ENCODE measurements at places on chromosomes 3 and 15. TPM values are rescaled to one million over a fixed set of nuclear protein-coding genes. Genes with fewer than 3 reads are reported as not detected.
A peak's percentile ranks its signal among the peaks of the same experiment; 100 is the strongest.

The CAND2 gene
- 1.2 TPM for total RNA-seq

The HTR3E gene
- total RNA-seq = not detected

GRCh38 chr3:138944929-138945708, 1.8 kb downstream of the FOXL2 start:
- peak; percentile 38 for DNase-seq

DNA sequence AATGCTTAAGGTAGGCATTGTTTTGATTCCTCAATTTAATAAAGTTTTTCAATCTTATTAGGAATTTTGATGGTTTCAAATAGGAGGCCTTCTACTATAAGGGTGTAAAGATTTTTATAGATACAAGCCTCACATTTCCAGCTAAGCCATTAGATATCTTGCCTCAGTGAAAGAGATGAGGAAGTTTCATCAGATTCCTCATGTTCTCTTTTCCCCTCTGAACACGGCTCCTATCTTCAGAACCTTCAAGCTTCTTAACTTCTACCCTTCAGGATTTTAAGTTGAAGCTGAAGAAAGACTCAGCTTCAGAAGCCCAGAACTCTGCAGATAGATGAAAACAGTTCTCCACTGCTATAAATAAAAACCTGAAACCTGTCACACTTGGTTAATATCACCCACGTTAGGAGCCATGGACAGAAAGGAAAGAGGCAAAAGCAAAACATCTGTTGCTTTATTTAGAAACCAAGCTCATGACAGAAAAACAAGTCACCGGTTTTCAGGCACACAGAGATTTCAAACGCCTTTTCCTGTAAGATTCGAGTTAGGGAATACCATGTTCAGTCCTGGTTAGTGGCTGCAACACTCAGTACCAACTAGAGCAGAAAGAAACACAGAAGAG, 82.2 kb upstream of the GOLGA8B start:
- no peak for DNase-seq

DNA sequence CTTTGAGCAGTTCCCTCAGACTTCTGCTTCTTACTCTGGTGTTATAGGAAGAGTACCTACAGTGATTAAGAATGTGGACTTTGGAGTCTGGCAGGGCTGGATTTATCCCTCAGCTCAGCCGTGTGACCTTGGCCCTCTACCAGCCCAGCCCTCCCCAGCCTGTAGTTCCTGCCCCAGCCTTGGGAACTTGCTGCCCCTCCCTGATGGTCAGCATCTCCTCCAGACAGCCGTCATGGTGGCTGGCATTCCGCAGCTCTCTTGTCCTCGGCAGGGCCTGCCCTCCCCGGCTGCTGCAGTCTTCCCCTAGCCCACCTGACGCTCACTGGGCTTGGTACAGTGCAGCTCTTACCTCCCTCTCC, 21.9 kb upstream of the CPNE9 start:
- DNase-seq = no peak

GRCh38 chr15:58875343-58875742, 58.1 kb downstream of the SLTM start:
- DNase-seq = no peak

The TLR9 gene
- total RNA-seq = 0.90 TPM

The UBA7 gene
- total RNA-seq = 85.6 TPM

GRCh38 chr3:27089645-27090044, 279.5 kb downstream of the NEK10 start:
- DNase-seq = no peak

- DNase-seq = no peak
Observed at GRCh38 chr3:177902876-177903275, 633.4 kb upstream of the KCNMB2 start.

DNA sequence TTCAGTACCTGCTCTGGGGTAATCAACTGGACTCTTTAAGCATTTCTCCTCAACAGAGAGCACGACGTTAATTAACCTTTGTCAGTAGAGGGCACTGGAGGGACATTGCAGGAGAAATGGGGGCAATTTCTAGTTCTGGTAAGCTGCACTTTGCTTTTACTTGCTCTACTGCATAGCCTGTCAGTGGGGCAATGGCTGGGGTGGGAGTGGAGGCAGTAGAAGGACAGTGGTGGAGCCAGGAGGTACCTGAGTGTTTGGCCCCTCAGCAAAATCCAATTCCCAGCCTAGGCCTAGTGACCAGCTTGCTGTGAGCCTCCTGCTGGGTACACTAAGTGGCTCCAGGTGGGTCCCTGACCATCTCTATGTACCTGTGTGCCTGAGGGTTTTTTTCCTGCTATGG, 18.3 kb upstream of the MED12L start:
- peak; percentile 13 for DNase-seq

The GUCA1C gene
- total RNA-seq = not detected

DNA sequence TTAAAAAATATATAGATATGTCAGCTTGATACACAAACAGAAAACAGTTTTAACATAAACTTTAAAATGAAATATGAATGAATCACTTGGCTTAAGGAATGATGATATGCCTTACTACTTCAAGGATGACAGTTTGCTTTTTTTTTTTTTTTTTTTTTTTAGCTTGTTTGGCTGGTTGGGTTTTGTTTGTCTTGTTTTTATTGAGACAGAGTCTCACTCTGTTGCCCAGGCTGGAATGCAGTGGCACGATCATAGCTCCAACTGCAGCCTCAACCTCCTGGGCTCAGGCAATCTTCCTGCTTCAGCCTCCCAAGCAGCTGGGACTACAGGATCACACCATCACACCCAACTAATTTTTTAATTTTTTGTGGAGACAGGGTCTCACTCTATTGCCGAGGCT, 14.5 kb downstream of the LRRC2 start:
- no peak for DNase-seq

The SUSD5 gene
- total RNA-seq = not detected

DNA sequence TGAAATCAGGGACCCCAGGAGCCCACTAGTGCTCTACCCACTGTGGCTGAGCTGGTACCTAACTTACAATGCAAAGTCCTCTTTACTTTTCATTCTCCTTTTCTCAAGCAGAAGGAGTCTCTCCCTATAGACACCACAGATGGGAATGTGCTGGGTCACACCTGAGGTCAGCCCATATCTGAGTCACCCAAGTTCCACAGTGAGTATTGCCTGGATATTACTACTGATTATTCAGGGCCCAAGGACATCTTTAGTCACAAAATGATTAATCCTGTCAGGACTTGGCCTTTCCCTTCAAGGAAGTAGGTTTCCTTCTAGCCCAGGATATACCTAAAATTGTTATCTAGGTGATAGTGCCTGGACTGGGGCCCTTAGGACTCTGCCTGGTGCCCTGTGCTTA, 1305.2 kb downstream of the SI start:
- DNase-seq = no peak

GRCh38 chr3:173865900-173866498, 468.5 kb downstream of the NLGN1 start:
- DNase-seq = no peak

The PLOD2 gene
- total RNA-seq = 0.38 TPM

DNA sequence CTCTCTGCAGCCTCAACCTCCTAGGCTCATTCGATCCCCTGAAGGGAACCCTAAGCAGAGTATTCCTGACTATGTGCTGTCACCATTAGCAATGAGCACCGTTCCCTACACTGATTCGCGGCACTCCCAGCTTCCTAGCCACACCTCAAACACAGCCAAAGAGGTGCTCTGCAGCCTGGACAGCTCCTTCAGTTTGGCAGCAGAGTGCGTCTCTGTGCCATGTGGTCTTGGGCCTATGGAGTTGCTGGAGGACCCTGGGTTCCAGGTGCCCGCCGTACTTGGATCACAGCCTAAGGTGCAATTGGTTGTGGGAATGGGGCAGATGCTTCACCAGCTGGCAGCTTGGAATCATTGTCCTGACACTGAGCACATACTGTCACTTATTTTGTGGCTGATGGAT, 17.3 kb upstream of the IL12A start:
- no peak for DNase-seq

GRCh38 chr3:138875754-138876664, 41.3 kb upstream of the PIK3CB start:
- peak; percentile 9 for DNase-seq

- DNase-seq = no peak
Observed at GRCh38 chr3:143366672-143367071, 247.1 kb downstream of the CHST2 start.

- no peak for DNase-seq
Observed at GRCh38 chr15:86555098-86555497, 475.4 kb downstream of the AGBL1 start.

GRCh38 chr3:48795997-48796732, 51.5 kb downstream of the PRKAR2A start:
- DNase-seq = no peak

- DNase-seq = no peak
Observed at GRCh38 chr3:61664105-61664482, 102.7 kb downstream of the PTPRG start.

DNA sequence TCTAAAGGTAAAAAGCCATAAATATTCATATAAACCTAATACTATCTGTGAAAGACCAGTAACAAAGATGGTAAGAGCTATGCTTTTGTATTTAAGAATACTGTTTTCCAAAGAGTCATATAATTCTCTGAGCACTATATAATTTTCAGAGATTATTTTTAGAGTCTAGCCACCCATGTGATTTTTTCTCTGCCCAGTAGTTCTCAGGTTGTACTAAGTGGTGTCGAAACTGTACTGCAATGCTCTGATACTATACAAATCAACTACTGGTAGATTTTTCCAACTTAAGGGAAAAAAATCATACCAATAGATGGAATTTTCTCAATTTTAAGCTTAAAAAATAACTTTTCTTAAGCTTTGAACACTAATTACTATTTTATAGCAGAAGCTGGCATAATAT, 104.8 kb downstream of the MYO5A start:
- DNase-seq = no peak

The P3H2 gene
- not detected for total RNA-seq

The ADGRG7 gene
- total RNA-seq = not detected

- no peak for DNase-seq
Observed at GRCh38 chr3:187458383-187458782, 90.2 kb downstream of the RTP4 start.

GRCh38 chr15:61243983-61244593, 15.0 kb upstream of the RORA start:
- DNase-seq = peak; percentile 27

DNA sequence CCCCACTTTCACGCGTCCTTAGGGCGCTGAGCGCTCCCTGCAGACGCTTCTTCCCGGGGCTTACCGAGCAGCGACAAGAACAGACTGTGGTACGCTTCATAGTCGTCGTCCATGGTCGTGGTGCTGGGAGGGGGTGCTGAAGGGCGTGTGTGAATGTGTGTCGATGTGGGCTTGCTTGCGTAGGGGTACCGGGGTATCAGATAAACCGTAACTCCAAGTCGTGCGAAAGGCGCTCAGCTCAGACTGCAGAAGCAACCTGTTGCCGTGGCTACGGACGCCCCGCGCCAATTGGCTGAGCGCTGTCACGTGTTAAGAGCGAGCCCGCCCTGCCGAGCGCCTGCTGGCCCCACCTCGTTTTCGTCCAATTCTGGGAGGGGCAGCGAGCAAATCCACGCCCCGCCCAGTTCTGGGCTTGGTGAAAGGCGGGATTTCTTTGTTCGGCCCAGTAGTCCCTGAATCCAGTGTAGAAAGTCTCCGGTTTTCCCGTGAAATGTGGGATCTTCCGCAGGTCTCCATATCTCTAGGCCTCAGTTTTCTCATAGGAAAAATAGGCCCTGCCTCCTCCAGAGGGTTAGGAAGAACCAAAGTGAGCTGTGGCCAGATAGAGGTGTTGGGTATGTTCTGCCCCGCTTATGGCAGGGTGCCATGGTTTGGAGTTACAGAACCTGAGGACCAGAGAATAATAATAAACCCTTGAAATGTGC, at the start of gene EFCAB12:
Gene EFCAB12 (minus strand): TSS at position 261 of the 704 bp plus-strand sequence. CDS start 148 bp downstream, at position 113.
- peak; percentile 94 for DNase-seq

DNA sequence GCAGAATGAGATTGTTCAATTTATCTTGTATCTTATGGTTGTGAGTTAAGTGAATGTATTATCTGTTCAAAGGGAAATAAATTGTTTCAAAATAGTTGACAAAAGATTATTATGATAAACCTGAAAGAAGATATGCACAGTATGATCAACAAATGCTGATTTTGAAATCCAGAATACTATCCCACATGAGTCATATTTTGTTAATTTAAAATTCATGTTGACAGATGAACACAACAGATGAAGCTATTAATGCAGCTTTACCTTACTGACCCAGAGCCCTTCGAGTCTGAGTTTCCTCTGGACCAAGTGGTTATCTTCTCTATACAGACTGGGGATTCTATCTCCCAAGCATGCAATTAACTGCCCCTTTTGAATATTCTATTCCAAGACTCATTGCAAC, 482.8 kb downstream of the FGF12 start:
- DNase-seq = no peak

GRCh38 chr3:48820612-48821324, 26.9 kb downstream of the PRKAR2A start:
- DNase-seq = no peak

- peak; percentile 6 for DNase-seq
Observed at GRCh38 chr15:31465083-31465955, 138.7 kb downstream of the KLF13 start.

GRCh38 chr3:124847863-124848262, 39.3 kb downstream of the ITGB5 start:
- DNase-seq = no peak

GRCh38 chr3:33629219-33629618, 88.8 kb downstream of the CLASP2 start:
- DNase-seq = no peak

GRCh38 chr3:120192159-120192558, 92.9 kb downstream of the GPR156 start:
- DNase-seq = no peak

DNA sequence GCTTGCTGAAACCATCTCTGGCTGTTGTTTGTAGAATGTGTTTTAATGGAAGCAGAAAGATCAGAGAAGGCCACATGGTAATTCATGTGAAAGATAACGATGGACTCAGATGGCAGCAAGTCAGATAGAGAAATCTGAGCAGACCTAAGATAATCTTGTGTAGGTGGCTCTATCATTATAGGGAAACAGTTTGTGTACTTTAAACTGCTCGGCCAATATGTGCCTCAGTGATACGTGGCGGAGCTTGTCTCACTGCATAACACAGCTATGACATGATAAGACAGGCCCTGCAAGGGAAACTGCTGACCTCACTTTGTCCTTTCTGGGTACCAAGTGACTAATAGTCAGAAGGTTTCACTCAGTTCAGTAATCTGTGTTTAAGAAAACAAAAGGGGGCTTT, 51.0 kb downstream of the MME start:
- no peak for DNase-seq

The ZNF860 gene
- not detected for total RNA-seq

- DNase-seq = no peak
Observed at GRCh38 chr3:35946854-35947515, 307.7 kb downstream of the ARPP21 start.

DNA sequence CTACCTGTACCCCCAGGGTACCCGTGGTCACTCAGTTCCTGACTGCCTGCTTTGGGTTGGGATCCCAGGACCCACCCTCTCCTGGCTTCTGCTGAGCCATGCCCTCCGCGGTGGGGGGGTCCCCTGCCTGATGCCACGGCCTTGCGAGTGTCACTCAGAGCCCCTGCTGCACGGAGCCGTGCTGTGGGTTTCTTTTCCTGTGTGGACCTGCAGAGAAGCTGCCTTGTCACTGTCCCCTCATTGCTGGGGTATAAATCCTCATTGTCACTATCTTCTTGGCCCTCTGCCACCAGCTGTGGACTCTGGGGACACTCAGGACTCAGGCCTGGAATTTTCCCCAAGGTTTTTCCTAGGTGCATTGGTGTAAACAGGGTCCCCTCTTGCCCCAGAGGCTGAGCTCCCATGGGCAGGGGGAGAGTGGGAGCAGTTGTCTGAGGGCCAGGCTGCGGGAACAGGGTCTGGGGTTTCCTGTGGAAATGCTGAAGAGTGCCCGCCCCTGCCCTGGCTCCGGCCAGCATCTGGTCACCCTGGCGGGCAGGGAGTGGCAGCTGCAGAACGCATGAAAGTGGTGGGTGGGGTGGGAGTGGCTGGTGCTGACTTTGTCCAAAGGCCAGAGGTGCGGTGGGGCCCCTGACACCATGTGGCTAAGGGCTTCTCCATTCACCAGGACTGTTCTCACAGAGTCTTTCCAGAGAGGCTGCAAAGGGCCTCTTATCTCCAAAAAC, 191.7 kb downstream of the GOLGA6L6 start:
- DNase-seq = no peak
